ENCODE measurements at places on chromosomes 2 and 18.

DNA sequence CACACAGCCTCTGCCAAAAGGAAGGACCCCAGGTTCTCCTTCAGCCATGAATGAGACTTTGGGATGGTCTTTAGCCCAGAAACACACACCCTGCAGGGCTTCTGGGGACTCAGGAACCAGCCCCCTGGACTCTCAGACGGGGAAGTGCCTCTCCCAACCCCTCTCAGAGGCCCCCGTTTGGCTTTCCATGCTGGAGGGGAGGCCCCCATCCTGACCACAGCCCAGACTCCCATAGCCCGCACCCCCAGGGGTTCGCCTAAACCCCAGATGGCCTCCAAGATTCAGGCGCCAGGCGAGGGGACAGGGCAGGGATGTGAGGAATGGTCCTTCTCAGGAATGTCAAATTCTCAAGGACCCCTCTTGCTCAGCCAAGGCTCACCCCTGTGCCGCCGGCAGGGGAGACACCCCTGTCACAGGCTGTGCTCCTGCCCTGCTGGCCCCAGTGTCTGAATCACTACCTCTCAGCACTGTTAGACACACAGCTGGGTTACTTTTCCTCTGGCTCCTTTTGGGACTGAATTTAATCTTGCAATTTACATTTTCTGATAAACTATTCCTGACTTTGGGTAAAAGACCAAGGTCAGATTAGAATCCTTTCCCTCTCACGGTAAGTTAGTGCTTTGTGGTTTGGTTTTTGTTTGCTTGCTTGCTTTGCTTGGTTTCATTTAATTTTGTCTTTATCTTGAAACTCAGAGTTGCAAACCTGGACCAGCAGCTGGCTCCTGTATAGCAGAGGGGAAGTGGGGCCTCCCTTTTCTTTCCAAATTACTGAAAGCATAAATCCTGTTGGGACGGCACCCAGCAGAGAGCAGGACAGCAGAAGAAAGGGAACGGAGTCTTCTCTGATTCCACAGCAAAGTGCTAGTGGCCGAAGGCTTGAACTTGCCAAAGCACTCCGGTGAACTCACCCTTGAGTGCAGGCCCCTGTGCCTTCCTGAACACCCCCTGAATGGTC, 198.9 kb upstream of the RAB6C start:
- no peak for DNase-seq

GRCh38 chr2:119377294-119377992, 10.7 kb downstream of the DBI start:
- DNase-seq, result no peak

GRCh38 chr2:96122391-96122790, 6.0 kb upstream of the ADRA2B start:
- no peak for DNase-seq

DNA sequence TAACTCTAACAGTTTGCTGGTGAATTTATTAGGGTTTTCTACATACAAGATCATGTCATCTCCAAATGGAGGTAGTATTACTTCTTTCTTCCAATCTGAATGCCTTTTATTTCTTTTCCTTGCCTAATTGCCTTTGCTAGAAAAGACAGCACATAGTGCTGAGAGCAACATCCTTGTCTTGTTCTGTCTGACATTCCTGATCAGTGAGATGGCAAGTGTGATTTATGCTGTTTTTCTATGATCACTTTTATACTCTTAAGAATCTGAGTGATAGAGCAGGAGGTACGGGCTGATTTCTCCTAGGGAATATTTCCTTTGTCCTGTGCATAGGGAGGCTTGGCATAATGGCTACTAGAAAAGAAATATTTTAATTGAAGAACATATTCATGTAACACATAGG, 17.3 kb downstream of the LYPD6B start:
- DNase-seq, result no peak

GRCh38 chr18:11009869-11010268, 139.5 kb downstream of the PIEZO2 start:
- DNase-seq, result no peak

- DNase-seq, result no peak
Observed at GRCh38 chr2:199975273-199975895, 20.0 kb downstream of the MAIP1 start.

DNA sequence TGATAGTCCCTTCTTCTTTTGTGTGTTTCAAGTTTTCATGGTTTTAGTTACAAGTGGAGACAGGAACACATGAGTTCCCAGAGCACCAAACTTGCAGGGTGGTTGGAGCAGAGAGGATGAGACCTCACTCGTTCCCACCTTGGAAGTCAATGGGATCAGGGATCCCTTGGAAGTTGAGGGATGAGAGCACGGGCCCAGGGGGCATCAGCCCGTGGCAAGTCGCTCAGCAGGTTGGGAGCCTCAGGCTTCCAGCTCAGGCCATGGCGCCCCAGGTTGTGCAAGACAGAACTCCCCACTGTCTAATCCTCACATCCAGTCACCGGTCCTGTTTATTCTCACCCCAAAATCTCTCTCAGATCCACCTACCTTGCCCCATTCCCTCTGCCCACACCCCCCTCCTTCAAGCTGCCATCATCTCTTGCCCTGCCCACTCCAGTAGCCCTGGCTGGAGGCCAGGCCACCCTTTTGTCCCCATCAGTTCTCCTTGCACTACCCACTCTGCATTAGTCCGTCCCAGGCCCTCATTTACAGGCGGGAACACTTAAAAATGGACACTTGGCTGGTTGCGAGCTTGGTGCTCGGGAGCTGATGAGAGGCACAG, 37.6 kb upstream of the FOSL2 start:
- DNase-seq, result no peak

Measured in non-pigmented ciliary epithelial cell (primary cell).